ENCODE measurements at places on chromosomes 11 and 22. TPM values are rescaled to one million over a fixed set of nuclear protein-coding genes. Genes with fewer than 3 reads are reported as not detected.

Gene DTX4
- polyA plus RNA-seq = 43.9 TPM

DNA sequence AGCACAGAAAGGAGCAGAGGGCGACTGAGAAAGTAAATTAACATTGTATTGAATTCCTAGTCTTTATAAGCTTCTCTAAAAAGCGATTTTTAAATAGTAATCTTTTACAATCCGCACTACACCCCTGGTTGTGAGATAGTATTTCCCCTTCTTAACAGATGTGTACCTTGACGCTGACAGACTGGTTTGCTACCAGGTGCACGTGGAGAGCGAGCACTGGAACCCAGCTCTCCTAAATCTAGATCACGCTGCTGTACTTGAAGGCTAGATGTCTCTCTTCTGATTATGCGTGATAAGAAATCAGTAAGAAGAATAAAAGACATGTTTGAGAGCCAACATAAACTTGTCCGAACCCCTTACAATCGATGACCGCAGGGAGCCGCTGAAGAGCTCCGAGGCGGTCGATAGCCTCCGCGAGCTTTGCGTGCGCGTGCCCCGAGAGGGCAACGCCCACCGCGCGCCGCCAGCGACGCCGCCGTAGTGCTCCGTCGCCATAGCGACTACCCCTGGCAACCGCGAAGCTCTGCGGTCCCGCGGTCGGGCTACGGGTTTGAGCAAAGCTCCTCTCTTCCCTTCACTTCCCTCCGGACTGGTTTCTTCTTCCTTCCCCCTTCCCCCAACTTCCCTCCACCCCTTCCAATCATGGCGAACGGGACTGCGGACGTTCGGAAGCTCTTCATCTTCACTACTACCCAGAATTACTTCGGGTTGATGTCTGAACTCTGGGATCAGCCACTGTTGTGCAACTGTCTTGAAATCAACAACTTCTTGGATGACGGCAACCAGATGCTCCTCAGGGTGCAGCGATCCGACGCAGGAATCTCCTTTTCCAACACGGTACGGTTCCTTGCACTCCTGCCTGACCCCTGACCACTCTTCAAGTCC lies at the start of gene DYNC2H1:
Gene DYNC2H1 (plus strand): TSS at position 494 of the 885 bp plus-strand sequence. CDS start 149 bp downstream, at position 643.
- no peaks in the 10 kb centered on the region for H3K4me1 ChIP-seq
- no peaks in the 10 kb centered on the region for H3K36me3 ChIP-seq
- H3K27ac ChIP-seq = peak within 1 kb of the TSS; percentile 79
- no peaks in the 10 kb centered on the region for H3K27me3 ChIP-seq

GRCh38 chr22:17047656-17048055 lies 37.1 kb upstream of the IL17RA start:
- no peak overlapping the region for H3K27ac ChIP-seq
- H3K36me3 ChIP-seq = no peaks in the 10 kb centered on the region
- DNase-seq = no peak
- H3K27me3 ChIP-seq = peaks cover 2% of the 10 kb centered on the region
- no peak overlapping the region for H3K4me3 ChIP-seq

- H3K4me1 ChIP-seq = no peaks in the 10 kb centered on the region
- no peak overlapping the region for H3K27ac ChIP-seq
- no peak for DNase-seq
- peaks cover 27% of the 10 kb centered on the region for H3K27me3 ChIP-seq
- no peak overlapping the region for H3K4me3 ChIP-seq
Measured at GRCh38 chr11:92967178-92967577, 2.3 kb upstream of the MTNR1B start.

Data from large intestine (tissue), 12 donors.